Ecto neural progenitor cell (in vitro differentiated cells): ENCODE measurements at places on chromosomes 16 and 17.

- no peak for DNase-seq
These were observed 54.8 kb upstream of the SEC14L1 start for GRCh38 chr17:77085926-77086432.

GRCh38 chr16:83743241-83743640 is 64.5 kb upstream of the HSBP1 start:
- DNase-seq: no peak

DNA sequence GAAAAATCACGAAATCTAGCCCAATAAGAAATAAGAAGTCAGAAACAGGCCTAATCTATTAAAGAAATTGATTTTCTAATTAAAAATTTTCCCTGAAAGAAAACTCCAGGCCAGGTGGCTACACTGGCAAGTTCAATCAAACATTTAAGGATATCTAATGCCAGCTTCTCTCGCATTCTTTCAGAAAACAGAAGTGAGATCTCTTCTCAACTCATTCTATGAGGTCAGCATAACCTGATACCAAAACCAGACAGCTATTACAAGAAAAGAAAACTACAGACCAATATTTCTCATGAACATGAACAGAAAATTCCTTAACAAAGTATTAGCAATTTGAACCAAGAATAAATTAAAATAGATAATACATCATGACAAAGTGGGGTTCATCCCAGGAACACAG is 52.4 kb downstream of the AXIN2 start:
- DNase-seq: no peak

- no peak for DNase-seq
These were observed 28.9 kb downstream of the FAM20A start for GRCh38 chr17:68572138-68572842.

DNA sequence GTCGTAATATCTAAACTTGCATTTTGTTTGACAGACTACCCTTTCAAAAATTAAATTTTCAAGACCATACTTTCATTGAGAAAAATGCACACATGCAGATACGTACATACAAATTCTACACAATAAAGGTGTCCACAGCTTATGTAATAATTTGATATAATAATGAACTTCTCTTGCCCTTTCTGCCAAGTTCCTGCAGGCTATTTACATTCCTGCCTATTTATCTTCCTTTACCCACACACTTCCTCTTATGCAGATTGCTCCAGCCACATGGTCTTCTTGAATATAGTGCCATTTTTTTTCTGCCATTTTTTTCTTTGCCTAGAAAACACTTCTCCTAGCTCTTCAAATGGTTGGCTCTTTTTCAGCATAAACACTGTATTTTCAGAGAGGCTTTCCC is 826.9 kb upstream of the CDH8 start:
- DNase-seq: no peak

GRCh38 chr17:27548369-27548768 is 82.6 kb upstream of the LGALS9 start:
- no peak for DNase-seq

- DNase-seq: no peak
These were observed 1.0 kb upstream of the KRTAP3-1 start for GRCh38 chr17:41009936-41010335.

DNA sequence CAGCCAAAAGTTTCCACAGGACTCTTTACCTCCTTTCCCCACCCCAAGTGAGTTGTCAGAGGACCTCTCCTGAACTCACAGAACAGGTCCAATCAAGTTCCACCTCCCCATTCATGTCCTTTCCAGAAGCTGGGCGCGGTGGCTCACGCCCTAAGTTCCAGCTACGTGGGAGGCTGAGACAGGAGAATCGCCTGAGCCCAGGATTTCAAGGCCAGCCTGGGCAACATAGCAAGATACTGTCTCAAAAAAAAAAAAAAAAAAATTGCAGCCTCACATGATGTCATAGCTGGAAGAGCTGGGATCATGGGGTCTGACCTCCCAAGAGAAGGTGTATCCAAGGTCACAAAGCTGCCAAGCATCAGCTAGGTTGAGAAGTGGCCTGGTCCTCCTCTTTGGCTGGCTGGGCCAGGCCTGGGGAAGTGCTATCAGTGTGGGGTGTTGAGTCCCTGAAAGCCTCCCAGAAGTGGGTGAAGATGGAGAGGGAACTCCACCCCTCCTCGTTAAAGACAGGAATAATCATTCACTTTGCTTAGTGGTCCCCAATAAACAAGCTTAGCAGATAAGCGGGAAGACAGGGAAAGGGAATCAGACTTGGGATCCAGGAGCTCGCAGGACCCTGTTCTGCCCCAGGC is 5.5 kb upstream of the MNT start:
- no peak for DNase-seq

- DNase-seq: no peak
These were observed 128.5 kb downstream of the SPACA3 start for GRCh38 chr17:33120103-33120502.

DNA sequence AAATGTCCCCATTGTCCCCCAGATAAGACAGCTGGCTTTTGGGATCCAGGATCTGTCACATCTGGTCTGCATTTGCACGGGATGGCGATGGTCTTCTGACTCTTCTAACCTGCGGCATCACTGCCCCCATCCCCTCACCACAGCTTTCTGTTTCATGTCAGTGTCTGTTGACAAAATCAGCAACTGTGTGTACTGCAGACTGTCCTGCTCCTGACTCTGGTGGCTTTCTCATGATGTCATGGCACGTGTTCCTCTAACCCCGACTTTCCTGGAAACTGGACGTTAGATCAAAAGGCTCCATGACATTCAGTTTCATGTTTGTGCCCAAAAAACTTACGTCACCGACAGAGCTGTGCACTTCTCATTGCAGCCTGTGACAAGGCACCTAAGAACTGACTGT is 30.1 kb upstream of the CPNE2 start:
- DNase-seq: no peak

DNA sequence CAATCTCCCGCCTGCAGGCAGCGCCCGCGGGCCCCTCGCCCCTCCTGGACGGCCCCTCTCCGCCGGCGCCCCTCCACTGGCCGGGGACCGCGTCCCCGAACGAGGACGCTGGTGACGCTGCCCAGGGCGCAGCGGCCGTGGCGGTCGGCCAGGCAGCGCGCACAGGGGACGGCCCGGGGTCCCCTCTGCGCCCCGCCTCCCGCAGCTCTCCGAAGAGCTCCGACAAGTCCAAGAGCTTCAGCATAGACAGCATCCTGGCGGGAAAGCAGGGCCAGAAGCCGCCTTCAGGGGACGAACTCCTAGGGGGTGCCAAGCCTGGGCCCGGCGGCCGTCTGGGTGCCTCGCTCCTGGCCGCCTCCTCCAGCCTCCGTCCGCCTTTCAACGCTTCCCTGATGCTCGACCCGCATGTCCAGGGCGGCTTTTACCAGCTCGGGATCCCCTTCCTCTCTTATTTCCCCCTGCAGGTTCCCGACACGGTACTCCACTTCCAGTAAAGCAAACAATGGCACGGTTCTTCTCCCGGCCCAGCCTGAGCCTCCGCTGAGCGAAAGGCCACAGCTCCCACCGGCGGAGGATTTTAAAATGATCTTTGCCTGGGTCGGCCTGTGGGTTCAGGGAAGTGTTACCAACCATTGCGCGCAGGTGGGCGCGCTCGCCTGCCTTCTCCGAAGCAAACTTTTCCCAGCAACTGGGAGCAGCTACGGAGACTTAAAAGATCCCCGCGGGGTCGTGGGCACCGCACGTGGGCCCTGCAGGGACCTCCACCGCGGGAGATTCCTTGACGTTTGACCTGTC is 1.1 kb downstream of the FOXL1 start:
- no peak for DNase-seq

- DNase-seq: no peak
These were observed 57.2 kb downstream of the SDK2 start for GRCh38 chr17:73586921-73587602.

DNA sequence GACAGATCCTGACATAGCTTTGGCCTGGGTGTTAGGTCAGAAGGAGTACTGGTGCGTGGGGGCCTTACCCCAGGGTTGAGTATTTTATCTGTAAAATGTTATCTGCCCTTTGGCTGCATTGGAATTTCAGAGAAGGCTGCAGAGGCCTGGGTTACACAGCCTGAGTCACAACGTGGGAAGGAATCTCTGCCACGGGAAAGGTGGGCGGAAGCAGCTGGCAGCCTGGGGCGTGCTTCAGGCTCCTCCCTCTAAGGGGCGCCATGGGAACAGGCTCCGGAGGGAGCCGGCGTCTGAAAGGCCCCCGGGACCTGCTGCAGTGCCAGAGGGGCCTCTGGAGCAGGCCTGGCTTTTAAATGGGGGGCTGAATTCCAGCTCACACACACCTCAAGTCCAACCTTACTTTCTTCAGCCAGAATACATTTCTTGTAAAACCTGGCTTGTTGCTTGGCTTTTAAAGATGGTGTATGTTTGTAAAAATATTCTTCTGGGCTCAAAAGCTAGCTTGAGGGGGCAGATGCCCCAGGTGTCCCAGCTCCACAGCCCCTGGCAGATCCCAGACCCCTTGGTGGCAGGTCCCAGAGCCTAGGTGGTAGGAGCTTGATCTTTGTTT is 142.2 kb downstream of the RAB11FIP4 start:
- DNase-seq: peak; percentile 77

DNA sequence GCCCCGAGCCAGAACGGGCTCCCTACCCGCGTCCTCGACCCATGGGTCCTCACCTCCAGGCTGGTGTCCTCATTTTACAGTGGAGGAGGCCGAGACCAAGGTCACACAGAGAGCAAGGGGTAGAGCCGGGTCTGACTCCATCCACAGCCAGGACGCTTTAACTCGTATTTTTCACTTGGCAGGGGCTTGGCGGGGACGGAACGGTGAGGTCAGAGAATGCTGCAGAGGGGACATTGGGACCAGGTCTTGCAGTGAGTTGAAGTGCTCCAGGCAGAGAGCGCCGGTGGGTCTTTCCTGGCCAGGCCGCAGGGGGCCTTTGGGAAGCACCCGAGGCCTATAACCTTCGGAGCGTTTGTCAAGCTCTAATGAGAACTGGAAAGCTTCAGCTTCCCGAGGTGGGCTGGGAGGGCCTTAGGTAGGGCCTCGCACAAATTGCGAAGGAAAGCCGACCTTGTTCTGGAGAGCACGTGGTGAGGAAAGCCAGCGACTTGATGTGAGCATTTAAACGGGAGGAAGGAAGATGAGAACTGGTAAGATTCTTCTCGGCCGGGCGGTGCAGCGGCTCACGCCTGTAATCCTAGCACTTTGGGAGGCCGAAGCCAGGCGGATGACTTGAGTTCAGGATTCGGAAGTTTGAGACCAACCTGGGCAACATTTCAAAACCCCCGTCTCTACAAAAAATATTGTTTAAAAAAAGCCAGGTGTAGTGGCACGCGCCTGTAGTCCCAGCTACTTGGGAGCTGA is 908 bp upstream of the CLUH start:
- DNase-seq: no peak

- DNase-seq: no peak
These were observed 4.5 kb upstream of the PYCR1 start for GRCh38 chr17:81941484-81942166.

- peak; percentile 49 for DNase-seq
These were observed 3.0 kb downstream of the EVPLL start for GRCh38 chr17:18380471-18381157.

DNA sequence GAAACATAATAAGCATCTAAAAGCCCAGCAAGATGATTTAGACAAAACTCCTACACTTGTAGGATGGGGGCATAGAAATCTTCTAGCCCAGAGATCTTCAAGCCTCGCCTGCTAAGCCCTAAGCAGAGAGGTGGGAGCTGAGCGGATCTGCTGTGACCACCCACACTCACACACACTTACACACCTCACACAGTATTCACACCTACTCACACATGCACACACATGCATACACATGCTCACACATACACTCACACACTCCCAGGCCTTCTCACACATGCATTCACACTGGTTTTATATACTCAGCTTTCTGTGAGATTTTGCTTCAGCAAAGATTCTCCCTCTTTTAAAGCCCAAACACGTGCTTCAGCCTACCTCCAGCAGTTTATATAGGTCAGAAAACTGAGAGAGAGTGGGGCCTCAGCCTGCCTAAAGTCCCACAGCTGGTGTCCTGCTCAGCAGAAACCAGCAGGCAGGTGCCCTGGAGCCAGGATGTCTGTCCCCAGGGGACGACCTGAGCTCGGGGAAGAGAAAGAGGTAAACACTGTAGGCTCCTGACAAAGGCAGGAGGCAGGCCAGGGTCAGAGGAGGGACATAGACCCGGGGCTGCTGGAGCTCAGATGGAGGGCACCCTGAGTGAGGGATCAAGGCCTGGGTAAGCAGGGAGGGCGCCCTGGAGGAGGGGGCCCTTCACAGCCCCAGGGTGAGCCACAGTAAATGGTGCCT is 12.0 kb upstream of the KRT19 start:
- DNase-seq: no peak

DNA sequence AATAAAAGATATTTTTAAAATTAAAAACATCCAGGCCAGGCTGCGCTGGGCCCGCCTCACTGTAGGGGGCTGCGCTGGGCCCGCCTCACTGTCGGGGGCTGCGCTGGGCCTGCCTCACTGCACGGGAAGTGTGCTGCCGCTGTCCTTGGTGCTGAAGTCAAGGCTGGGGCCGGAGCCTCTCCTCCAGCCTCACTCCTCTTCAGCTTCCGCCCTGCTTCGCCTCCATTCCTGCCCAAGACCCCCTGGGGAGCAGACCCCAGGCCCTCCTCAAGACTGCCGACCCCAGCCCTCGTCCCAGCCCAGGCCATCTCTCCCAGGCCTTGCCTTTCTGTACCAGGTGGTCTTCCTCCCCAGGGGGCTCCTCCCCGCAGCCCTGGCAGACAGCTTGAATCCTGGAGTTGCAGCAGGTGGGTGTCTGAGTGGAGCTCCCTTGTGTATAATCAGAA is 26.2 kb downstream of the ENDOV start:
- DNase-seq: peak; percentile 94

DNA sequence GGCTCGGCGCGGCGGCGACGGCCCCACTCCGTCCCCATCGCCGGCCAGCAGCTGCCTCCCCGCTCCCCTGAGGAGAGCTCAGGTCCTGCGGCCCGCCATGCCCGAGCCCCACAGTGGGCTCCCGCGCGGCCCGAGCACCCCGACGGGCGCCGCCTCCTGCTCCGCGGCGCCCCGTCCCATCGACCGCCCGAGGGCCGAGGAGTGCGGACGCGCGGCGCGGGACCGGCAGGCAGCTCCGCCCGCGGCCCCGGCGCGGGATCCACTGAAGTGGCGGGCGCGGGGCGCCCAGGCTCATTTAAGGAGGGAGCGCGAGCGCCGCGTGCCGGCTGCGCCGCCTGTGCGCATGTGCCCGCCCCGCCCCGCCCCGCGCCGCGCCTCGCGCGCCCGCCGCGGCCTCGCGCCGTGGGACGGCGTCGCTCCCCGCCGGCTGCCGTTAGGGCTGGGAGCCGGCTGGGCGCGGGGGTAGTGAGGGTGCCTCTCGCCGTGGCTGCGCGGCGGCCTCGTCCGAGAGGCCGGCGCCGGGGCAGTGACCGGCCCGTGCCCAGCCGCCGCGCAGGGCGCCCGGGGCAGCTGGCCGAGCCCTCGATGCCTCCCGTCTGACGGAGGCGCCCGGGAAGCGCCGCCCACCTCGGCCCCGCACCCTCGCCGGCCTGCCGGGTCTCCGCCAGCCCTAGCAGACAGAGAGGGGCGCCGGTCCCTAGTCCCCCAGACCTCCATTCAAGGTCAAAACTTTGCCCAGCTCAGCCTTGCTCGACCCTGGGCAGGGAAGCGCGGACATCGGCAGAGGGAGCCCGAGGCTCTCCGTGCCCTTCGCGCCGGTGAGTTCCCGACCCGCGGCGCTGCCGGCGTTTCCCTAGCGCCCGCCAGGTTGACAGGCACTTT is at the start of gene NETO2:
Gene NETO2, minus strand, starts transcription at position 269 of the 882 bp plus-strand sequence. CDS start 333 bp downstream, outside the sequence.
- DNase-seq: peak; percentile 77

- DNase-seq: no peak
These were observed 64.9 kb downstream of the CYB561 start for GRCh38 chr17:63381101-63381729.

GRCh38 chr17:72516772-72517399 is 396.1 kb downstream of the SOX9 start:
- DNase-seq: no peak
